ENCODE measurements at places on chromosomes 6 and 20.

- DNase-seq = no peak
Observed at GRCh38 chr6:151488226-151488625, 5.6 kb upstream of the CCDC170 start.

- no peak for DNase-seq
Observed at GRCh38 chr6:84906514-84906913, 142.1 kb upstream of the TBX18 start.

DNA sequence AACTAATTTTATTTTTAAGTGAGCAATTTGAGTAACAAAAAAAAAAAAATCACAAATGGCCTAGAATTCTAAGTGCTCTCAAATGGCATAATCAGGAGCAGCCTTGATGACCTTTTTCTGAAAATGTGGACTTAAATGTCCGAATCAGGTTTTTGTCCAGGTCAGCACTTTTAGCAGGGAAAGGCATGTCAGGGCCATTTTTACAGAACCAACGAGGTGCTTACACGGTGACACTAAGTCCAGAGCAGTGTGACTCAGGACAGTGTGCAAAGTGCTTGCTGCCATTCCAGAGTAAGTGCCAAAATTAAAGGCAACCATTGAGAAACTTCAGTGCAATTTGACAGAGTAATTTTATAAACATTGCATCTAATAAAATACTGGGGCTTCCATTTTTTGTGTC, 127.8 kb downstream of the KIF16B start:
- DNase-seq = no peak

- no peak for DNase-seq
Observed at GRCh38 chr6:43927532-43928210, 157.7 kb downstream of the VEGFA start.

DNA sequence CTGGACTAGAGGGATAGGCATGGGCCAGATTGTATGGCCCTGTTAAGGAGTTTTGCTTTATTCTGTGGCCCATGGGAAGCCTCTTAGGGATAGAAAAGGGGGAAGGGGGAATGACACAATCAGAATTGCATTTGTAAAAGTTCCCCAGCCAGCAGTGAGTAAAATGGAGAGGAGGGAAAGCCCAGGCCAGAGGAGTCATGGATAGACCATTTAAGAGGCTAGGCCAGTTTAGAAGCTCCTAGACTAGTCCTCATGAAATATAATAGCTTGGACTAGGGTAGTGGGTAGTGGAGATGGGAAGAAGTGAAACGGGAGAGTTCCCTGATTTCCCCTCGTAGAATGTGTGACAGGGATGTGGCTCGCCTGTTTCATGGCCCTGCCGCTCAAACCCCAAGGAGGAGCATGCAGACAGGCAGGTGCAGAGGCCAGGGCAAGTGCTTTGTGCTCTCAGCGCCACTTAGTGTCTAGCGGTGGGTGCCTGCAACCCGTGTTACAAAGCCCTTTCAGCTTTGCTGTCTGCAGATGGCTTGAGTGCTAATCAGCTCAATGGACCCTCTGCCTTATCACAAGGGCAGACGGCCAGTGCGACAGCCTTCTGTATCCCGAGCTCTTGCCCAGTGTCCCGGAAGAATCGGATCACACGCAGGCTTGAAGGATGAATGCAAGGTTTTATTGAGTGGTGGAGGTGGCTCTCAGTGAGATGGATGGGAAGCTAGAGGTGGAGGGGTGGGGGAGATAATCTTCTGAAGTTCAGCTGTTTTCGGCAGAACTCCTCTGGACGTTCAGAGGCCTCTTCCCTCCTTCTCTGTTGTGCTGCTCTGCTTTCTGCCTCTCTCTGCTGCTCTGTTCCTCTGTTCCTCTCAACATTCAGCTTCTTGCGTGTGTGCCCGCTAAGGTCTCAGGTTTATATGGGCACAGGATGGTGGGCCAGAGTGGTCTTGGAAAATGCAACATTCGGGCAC, 141.1 kb downstream of the CEP57L1 start:
- DNase-seq = no peak

Measured in glomerular endothelial cell (primary cell).